Left hindlimb (tissue), 1 donor: ENCODE measurements at places on chromosomes 5 and 9.

DNA sequence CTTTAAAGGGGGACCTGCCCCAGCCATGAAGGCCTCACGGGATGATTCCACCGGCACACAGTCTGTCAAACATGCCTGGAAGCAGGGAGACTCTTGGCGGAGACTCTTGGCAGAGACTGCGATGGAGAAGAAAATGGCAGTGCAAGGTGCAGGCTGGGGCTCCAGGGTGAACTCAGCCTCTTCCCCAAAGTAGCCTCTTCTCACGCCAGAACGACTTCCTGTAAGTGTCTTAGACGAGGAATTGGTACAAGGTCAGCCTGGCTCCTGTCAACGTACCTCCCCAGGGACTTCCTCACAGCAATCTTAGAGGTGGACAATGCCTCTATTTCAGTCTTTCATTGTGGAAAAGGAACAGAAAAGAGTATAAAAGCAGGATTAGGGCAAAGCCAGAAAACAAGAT, 109.3 kb downstream of the UGCG start:
- no peak for DNase-seq

DNA sequence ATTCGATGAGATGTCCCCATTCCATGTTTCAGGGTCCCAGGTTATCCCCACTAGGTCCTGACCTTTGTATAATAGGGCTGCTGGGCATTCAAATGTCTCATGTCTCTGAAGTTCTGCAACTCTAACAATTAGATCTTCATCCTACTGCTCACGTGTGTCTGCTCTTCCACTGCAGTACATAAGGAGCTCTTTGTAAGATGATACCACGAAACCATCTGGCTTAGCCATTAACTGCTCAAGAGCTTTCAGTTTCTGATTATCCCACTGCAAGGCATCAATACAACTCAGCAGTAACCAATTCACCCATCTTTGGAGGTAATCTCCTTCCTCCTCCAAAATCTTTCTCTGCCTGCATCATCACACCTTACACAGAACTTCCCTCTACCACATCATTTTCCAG, 49.9 kb upstream of the PPP2CA start:
- DNase-seq, result no peak

DNA sequence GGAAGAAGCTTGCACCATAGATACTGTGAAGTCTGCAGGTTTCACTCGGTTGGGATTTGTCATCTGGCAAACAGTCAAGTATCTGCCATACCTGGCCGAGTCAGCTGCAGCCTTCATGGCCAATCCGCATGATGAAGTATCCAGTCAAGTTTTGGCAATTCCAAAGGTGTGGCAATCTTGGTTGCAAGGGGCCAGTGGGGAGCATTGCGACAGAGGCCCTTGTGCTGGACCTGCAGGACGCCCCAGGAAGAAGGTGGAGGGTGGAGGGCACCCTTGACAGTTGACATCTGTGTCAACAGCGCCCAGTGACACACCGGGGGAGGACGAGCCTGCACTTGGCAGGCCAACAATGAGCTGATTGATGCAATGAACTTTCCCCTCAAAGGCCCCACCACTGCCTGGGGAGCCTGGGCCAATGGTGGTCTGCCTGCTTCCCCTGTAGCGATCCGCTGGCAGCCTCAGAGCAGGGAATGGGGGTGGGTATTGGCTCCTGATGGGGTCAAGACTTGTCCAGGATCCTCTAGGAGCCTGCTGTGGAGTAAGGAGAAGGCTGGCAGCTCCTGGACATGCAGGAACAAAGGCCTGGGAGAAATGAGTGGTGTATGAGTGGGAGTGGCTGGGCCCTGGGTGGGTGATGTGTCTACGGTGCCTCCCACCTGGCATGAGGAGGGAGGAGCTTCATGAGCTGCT, 122.8 kb upstream of the PITX1 start:
- DNase-seq, result peak; percentile 25

GRCh38 chr5:147659166-147659929, 123.2 kb downstream of the JAKMIP2 start:
- no peak for DNase-seq

GRCh38 chr5:76030343-76030742, 52.8 kb upstream of the SV2C start:
- no peak for DNase-seq

GRCh38 chr5:54905942-54906537, 79.4 kb downstream of the ESM1 start:
- peak; percentile 59 for DNase-seq

- no peak for DNase-seq
Observed at GRCh38 chr5:57172466-57173318, 1.2 kb upstream of the GPBP1 start.

- peak; percentile 32 for DNase-seq
Observed at GRCh38 chr9:36946653-36947052, 87.4 kb downstream of the PAX5 start.

DNA sequence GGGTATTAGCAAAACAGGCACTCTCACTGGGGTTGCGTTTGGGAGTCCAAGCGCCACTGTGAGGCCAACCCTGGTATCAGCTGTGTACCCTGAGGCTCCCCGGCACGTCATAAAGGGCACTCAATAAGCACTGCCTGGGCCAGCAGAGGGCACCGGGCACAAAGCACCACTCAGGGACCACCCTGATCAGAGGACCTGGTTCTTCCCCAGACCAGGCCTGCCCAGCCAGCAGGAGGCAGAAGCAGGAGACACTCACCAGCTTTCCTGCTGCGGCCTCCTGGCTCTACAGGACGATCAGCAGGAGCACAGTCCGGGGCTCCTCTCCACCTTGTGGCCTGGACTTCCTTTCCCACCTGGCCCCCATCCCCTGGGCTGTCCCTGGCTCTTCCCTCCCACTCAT, 12.6 kb downstream of the MGAT1 start:
- DNase-seq, result no peak
